Cardiac septum (tissue), 1 donor: ENCODE measurements at places on chromosomes 1 and 21. TPM values are rescaled to one million over a fixed set of nuclear protein-coding genes. Genes with fewer than 3 reads are reported as not detected.

DNA sequence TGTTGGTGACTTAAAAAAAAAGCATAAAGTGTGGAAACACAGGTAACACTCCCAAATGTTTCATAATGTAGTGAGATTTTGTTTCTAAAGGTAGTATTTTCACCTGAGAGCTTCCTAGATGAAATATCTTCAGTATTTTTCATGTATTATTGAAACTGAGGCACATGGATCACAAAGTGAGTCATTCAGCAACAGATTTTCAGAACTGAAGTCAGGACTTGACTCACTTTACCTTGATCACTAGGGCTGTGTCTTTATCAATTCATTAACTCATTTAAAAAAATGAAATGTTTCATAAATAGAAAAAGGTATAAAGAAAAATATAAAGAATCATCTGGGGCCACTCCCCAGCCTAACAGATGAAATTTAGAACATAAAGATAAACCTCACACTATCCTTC is 66.5 kb upstream of the RCC1 start:
- DNase-seq: no peak

- no peak for DNase-seq
Measured at GRCh38 chr1:64474665-64475439, 4.9 kb downstream of the CACHD1 start.

GRCh38 chr1:33379631-33380354 is 51.1 kb downstream of the PHC2 start:
- DNase-seq: no peak

DNA sequence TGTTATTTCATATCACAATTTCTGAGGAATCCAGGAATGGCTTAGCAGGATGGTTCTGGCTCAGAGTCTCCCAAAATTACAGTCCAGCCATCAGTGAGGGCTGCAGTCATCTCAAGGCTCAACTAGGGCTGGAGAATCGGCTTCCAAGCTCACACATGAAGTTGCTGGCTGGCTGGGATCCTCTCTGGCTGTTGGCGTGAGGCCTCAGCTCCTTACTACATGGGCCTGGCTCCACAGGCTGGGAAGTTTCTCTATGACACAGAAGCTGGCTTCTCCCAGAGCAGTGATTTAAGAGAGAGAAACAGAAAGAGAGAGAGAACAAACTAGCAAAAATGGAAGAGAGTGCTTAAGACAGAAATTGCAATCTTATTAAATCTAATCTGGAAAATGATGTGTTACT is 38.8 kb upstream of the RGS8 start:
- DNase-seq: no peak

GRCh38 chr21:15138490-15138889 is 73.7 kb upstream of the NRIP1 start:
- no peak for DNase-seq

GRCh38 chr1:16954579-16954978 is 25.8 kb downstream of the MFAP2 start:
- no peak for DNase-seq

DNA sequence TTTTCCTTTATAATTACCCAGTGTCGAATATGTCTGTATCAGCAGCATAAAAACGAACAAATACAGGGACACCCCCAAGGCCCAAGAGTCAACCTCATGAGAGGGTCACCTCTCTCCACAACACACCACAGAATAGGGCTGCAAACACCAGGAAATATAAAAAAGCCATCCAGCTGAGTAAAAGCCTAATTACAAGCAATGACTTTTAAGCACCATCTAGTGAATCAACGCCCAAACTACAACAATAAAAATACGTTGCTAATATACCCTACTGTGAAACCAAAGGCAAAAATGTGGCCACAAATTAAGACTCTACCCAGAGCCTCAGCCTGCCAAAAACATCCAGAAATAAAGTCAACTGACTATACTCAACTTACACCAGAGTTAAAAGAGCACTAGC is 817.9 kb upstream of the NEGR1 start:
- DNase-seq: no peak

DNA sequence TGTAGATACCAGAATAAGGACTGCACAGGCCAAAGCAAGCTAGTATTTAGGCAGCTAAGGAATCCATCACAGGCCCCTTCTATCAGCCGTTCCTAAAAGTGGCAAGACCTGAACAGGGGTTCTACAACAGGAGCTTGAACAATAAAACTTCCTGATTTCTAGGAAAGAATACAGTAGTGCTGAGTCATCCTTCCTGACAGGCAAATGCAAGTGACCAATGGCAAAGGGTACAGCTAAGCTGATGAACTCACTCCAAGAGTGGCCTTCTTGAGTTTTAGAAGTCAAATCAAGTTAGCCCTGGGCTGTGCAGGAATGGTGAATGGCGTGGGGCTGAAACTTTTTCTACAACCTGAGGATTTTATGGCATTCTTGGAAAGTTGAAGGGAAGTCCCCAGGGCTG is 112.9 kb downstream of the GREM2 start:
- DNase-seq: no peak

DNA sequence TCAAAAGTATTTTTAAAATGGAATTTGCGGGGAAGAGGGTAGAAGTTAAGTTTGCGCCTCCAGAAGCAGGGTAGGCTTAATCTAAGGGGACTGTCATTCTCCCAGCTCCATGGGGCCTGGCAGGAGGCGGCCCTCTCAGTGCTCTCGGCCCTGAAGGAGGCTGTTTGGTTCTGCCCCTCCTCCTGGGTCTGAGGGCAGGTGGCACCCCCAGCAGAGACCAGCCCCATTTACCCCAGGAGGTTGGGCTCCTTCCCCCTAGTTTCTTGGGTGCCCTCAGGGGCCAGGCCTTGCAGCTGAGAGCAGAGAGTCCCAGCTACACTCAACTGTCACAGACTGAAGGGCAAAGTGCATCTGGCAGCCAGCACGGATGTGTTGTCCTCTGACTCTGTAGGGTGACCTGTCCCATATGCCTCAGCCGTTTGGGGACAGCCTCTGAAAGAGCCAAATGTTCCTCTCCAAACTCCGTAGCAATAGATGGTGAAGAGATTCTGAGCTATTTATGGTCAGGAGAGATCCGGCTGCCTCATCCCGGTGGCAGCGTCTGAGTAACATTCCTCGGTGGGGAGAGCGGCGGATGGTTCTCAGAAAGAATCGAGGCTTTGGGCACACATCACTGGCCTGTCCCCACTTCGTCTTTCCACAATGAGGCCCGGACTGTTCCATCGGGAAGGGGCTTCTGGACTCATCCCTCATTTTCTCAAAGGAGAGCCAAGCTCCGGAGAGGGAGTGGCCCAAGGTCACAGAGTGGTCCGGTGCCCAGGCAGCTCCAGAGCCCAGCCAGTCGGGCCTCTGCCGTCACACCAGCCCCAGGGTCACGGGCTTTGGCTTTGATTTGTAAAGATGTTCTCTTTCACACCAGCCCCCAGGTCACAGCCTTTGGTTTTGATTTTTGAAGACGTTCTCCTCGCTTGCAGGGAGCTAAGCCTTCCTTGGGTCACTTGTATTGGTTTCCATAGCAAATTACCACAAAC is 424.2 kb upstream of the VAMP3 start:
- no peak for DNase-seq

DNA sequence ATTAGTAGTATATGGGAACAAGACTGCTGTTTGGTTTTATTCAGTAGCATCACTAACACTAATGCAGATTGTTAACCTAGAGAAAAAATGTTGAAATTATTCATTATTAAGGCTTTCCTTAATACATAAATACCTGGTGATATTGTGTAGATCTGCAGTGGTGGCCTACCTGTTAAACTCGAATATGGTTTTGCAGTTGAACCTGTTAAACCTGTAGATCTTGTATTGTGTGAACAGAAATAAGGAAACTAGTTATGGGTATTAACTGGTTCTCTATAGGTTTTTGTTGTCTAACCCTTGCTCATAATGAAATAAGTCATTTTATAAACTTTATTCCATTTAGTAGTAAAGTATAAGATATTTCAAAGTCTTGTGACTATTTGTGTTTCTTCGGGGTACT is 23.9 kb downstream of the PKN2 start:
- DNase-seq: no peak

- no peak for DNase-seq
Measured at GRCh38 chr1:200493344-200493743, 83.5 kb upstream of the ZNF281 start.

DNA sequence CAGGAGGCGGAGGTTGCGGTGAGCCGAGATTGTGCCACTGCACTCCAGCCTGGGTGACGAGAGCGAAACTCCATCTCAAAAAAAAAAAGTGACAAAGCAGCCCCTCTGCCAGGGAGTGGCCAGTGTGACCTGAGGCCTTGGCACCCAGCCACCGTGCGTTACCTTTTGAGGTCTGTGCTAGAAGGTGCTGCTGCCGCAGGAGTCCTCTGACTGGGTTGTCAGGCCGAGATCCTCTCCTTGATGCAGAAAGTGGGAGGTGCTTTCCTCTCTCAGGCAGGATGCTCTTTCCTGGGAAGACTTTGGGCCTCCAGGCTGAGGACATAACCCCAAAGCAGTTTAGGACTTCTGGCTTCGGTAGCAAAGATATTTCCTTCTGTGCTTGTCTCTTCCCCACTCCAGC is 280.5 kb upstream of the VAMP3 start:
- DNase-seq: no peak

DNA sequence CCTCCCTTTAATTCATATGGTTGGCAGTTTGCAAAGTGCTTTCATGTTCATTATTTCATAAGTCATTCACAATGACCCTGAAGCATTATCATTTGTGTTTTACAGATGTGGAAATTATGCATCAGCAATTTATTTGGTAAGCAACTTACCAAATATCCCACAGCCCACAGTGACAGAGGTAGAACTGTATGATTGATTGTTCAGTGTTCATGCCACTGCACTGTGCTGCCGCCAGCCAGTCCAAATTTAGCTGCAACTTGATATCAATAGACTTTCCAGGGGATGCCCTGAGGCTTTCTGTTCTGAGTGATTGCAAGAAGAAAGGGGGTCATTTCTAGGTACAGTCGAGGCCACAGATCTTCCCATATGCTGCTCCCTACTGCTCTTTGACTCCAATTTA is 380.3 kb downstream of the PLPP3 start:
- DNase-seq: no peak

GRCh38 chr1:23915466-23915865 is 2.3 kb upstream of the CNR2 start:
- no peak for DNase-seq

DNA sequence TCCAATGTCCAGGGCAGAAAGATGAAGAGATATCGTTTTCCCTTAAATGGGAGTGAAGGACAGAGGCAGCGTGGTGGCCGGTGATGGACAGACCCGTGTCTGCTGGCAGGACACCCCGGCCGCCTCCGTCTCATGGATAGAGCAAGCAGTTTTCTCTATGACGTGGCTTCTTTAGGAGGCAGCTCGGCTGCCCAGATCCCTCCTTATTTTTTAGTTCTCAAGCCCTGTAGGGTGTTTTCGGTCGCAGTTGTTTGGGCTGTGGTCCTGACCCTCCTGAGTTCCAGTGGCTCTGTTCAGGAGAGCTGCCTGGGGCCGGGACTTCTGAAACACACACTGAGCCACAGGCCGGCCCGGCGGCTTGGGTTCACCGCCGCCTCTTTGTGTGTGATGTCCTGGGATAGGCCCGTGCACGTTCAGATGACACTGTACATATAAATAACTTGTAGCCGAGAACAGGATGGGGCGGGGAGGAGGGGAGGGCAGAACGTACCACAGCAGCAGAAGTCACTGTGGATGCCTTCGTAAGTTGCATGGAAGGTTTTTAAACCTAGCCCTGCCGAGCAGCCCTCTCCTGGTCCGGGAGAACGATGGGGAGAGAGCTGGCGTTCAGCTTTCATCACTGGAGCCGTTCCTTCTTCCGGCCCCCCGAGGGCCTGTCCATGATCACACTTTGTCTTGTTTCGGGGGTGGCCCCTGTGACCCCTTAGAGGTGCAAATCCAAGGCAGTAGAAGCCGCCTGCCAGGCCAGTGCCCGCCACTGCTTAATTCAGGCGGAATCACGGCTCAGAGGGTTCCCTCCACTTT is 65.2 kb downstream of the SIK1 start:
- no peak for DNase-seq

DNA sequence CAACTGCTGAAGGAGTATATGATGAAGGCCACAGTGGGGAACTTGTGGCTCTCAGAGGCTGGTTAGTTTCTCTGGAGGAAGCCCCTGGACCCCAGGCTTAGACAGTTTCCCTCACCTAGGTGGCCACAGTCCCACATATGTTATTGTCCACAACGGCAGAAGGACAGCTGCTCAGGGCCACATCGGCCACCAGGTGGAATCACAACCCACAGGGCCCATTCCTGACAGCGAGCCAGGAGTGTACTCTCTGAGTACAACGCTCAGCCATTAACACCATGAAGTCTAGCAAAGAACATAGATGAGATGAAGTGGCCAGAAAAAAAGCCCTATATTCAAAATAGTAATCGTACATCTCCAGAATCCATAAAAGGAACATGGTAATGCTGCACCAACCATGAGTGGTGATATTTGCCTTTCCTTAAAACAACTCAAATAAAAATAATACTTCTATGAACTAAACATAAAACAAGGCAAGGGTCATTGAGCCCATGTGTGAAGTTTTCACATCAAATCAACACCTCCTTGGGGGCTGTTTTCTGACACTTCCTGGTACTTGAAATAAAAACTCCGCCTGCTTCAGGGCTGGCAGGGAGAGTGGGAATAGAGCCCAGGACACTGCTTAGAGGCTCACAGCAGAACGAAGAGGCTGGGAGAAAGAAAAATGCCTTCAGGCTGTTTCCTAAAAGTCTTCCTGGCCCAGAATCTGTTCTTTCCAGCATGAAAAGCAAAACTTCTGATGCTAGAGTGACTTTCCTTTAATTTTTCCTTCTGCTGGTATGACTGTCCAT is 383.3 kb downstream of the HHAT start:
- no peak for DNase-seq

- no peak for DNase-seq
Measured at GRCh38 chr1:56064705-56065104, 514.7 kb downstream of the PLPP3 start.

- DNase-seq: no peak
Measured at GRCh38 chr1:223721658-223722607, 9.6 kb downstream of the CAPN2 start.

- DNase-seq: no peak
Measured at GRCh38 chr1:170776252-170776651, 112.3 kb downstream of the PRRX1 start.

DNA sequence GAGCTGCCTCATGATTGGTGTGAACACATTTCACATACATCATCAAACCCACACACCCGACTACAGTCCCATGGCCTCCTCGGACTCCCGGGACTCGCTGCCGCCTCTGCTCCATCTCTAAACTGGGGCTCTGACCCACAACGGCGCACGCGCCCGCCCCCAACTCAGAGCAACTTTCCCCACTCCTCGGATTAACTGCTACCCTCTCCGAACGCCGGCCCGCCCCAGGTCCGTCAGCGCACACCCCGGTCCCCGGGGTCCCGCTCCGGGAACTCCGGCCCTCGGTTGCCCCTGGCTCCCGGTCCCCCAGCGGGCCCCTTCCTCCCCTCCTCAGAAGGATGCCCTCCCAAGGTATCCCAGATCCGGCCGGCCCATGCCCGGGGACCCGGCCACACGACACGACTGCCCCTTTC is 740 bp downstream of the DSTYK start:
- no peak for DNase-seq

GRCh38 chr1:147218606-147219005 is 6.5 kb downstream of the FMO5 start:
- no peak for DNase-seq

SSX2IP gene
- total RNA-seq: 12.0 TPM

CCDC30 gene
- 2.0 TPM for total RNA-seq

LCE2B gene
- not detected for total RNA-seq

KISS1 gene
- total RNA-seq: not detected

AGMAT gene
- 0.11 TPM for total RNA-seq

PRKAA2 gene
- 143 TPM for total RNA-seq

CPT2 gene
- total RNA-seq: 20.4 TPM

KRTAP10-8 gene
- not detected for total RNA-seq

FAM78B gene
- total RNA-seq: 2.7 TPM

EPHB2 gene
- 0.81 TPM for total RNA-seq
